Hematopoietic multipotent progenitor cell treated with erythropoietin and hydrocortisone succinate and interleukin-3 and kit ligand, for 8 days (in vitro differentiated cells): ENCODE measurements at places on chromosomes 2 and 18.
A peak's percentile ranks its signal among the peaks of the same experiment; 100 is the strongest.

- DNase-seq: peak; percentile 35
These were observed 83.2 kb downstream of the GYPC start for GRCh38 chr2:126739141-126739540.

- no peak for DNase-seq
These were observed 8.9 kb downstream of the DIS3L2 start for GRCh38 chr2:231970461-231970860.

- DNase-seq: no peak
These were observed 19.2 kb upstream of the AP1S3 start for GRCh38 chr2:223856584-223856983.

DNA sequence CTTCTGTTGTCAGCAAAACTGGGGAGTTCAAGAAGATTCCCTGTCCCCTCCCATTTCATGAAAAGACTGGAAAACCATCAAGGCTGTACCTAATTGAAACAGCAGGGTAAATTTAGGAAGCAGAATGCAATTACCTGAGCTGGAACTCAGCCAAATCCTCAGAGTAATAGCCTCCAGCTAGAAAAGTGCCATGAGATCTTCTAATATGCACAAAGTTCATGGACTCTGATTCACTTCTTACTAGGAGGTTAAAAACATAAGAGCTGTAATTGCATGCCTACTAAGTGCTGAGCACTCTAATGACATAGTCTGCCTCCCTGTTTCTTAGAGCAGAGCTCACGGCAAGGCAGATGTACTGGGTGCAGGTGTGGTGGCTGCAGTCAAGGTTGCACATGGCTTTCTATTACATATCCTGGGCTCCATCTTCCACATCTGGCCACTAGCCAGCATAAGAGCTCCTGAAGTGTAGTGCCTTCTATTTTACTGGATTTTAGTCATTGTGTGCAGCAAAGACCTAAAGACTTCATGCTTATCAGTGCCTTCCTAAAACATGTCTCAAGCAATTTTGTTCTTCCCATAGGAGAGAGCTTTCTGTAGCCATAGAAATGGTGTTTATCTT, 341.7 kb downstream of the PTPRM start:
- no peak for DNase-seq

- no peak for DNase-seq
These were observed 15.4 kb downstream of the FBXO15 start for GRCh38 chr18:74132201-74132600.

- no peak for DNase-seq
These were observed 133.4 kb downstream of the NRP2 start for GRCh38 chr2:205815673-205816072.

GRCh38 chr18:63161761-63162195, 157.8 kb downstream of the BCL2 start:
- peak; percentile 71 for DNase-seq

DNA sequence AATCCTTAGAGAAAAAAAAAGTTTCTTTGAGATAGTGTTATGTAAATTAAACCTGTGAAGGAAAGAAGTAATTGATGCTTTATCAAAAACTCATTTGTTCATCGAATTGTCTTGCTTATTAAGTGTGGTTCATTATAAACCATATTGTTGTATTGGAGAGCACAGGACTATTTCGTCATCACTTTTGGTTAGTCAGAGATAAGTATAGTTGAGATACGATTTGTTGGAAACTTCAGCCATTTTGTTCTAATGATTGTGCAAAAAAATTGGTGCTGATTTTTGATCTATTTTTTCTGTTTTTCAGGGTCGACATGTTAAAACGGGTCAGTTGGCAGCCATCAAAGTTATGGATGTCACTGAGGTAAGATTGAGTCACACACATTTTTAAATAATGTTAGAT, 92.9 kb downstream of the MAP4K4 start:
- no peak for DNase-seq

DNA sequence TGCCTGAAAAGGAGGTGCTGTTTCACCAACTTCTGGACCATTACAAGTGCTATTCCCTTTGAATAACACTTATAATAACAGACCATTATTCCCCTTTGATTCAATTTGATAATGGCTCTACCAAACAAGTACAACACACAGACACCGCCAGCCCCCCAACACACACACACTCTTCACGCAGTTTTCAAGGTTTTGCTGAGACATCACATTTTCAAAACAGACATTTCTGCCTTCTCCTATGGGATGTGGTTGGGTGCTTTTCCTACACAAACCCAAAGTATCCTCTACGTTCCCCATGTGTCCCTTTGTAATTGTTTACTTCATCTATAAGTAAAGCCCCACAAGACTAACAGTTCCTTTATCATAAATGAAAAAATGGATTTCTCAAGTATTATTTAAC, 229.7 kb downstream of the KCNH7 start:
- no peak for DNase-seq

DNA sequence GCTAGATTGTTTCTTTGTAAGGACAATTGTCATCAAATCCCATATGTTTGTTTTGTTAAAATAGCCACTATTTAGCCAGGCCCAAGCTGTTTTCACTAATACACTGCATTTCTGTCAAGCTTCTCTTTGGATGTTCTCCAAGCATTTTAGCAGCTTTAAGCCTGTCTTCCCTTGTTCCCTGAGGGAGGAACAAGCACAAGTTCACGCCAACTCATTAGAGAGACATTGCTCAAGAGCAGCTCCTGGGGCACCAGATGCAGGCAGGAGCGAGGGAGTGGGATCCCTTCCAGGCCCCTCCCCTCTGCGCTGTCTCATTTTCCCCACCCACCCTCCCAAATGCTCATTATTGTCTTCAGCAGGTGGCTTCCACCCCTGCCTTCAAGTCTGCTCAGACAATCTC, 32.6 kb upstream of the PPP3R1 start:
- DNase-seq: no peak

GRCh38 chr2:209613649-209614305, 157.9 kb upstream of the UNC80 start:
- no peak for DNase-seq

DNA sequence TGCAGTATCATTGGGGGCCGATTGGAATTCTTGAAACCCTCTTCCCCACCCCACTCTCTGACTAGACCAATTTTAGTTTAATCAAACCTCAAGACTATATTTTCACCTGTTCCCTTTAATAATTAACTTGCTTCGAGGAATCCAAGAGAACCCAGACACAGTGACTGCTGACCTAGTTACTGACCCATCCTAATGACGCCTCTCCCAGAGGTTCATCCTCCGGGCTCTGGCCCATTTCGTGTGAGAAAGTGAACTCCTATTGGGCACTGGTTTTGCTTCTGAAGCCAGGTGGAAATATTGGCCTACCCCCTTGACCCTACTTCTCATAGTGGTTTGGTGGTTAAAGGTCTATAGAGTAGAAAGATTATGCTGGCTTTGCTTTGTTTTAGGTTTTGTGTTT, 39.9 kb downstream of the RPL37A start:
- DNase-seq: no peak

DNA sequence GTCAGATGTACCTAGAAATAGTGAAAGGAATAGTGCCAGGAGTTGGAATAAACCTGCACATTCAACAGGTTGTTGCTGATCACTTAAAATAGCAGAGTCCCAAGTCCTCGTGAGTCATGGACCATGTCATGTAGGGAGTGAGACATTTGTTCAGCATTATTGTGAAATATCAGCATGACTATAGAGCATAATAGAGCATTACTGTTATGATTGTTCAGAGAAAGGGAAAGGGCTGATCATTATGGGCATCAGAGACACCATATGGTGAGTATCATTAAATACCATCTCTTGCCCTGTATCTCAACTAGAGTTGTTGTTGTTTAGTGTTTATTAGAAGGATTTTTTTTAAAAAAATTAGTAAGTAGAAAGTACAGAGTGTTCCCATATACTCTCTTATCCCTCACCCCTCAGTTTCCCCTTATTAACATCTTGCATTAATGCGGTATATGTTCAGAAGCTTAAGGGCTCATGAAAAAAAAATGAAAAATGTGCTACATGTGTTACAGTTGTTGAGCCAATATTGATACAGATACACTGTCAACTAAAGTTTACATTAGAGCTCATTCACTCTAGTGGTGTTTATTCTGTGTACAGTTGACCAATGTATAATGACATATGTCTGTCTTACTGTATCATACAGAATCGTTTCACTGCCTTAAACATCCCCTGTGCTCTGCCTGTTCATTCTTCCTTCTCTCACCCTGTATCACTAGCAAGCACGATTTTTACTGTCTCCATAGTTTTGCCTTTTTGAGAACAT, 5.7 kb downstream of the ELAC1 start:
- no peak for DNase-seq

- no peak for DNase-seq
These were observed 2.2 kb downstream of the RBM45 start for GRCh38 chr2:178114462-178114861.

- no peak for DNase-seq
These were observed 41.9 kb downstream of the ALK start for GRCh38 chr2:29879456-29879855.

DNA sequence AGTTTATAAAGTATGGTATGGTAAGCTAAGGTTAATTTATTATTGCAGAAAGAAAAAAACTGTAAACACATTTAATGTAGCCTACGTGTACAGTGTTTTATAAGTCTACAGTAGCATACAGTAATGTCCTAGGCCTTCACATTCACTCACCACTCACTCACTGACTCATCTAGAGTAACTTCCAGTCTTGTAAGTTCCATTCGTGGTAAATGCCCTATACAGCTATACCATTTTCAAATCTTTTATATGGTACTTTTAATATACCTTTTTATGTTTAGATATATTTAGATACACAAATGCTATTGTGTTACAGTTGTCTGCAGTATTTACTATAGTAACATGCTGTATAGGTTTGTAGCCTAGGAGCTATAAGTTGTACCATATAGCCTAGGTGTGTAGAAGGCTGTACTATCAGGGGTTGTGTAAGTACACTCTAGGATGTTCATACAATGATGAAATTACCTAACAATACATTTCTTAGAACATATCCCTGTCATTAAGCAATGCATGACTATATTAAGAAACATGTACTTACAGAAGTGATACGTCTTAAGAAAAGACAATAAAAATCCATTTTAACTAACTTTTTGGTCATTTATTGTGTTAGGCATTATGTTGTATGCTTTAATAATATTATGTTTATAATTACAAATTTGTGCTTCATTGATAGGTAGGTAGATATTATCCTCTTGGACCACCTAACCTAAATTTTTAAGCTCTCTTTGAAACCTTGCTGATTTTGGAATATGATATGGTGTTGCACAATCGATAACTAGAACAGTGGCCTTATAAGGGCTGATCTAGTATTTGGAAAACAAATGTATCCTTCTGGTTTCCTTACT, 51.9 kb downstream of the VRK2 start:
- no peak for DNase-seq

GRCh38 chr2:159793326-159793725, 4.7 kb downstream of the CD302 start:
- DNase-seq: no peak

DNA sequence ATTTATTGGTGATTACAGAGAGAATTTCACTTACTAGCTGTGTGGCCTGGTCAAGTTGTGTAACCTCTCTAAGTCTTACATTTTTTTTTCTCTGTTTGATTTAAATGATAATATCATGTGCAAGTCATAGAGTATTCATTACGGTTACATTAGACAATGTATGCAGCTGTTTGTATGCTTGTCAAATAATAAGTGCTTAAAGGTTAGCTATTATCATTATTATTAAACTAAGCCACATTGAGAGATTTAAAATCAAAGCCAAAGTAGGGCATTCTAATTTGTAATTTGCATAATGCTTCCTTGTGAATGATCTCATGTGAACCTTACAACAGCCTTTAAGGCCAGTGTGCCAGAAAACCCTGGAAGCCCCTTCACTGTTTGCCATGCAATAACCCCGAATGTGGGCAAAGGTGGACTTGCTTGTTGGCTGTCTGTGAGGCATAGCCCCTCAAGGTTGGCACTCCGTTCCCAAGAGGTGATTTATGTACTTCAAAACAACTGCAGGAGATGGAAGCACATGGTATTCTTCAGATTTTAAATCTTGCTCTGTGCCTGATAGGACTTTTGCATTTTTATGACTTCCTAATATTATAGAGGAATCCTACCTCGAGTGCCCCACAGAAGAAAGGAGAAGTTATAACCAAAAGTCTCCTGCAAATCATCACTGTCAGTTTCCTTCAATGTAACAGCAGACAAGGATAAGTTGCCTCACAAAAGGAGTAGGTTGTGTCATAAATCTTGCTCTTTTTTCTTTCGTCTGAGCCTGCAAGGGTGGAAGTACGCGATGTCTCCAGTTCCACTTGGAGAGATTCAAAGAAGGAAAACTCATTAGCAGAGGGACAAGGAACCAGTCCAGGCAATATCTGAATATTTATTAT, 272.0 kb downstream of the TGIF1 start:
- no peak for DNase-seq

DNA sequence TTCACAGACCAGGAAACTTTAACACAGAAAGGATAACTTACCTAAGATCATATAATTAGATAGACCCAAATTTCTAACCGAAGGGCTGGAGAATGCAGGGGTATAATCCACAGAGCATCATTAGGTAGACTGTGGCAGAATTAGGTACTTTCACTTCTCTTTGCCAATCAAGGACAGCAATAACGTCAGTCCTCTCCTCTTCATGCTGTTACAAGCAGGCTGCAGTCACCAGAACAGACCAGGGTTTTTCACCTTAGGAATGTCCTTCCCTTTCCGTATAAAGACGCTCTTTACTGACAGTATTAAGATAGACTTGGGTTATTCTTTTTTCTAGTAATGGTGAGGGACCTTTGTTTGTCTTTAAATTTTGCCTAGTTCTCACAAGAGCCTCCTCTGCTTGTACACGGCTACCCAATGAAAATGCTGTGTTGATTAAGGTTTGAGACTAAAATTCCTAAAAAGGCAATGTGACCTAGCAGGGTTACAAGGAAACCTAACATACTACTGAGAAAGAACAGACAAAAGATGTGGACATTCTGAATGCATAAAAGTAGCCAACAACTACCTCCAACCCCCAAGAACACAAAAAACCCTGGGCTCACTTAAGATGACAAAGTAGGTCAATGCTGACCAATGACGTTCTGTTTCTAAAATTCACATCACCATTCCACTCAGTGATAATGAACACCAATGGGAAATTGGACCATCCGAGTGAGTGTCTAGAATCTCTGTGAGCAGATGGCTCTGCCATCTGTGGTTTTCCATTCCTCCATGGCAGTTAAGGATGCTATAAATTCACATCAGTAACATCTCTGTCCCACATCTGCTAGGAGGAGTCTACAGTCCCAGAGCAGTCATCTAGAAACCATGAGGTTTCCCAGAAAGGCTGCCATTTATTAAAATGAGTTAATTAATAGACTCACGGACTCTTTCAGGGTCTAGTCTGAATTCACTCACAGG, 2.1 kb downstream of the PDIA6 start:
- peak; percentile 61 for DNase-seq

GRCh38 chr2:207046724-207047123, 107.4 kb downstream of the CPO start:
- peak; percentile 30 for DNase-seq

GRCh38 chr18:36214811-36215210, 27.5 kb downstream of the MOCOS start:
- no peak for DNase-seq
